ENCODE measurements at places on chromosomes 5 and 9.

DNA sequence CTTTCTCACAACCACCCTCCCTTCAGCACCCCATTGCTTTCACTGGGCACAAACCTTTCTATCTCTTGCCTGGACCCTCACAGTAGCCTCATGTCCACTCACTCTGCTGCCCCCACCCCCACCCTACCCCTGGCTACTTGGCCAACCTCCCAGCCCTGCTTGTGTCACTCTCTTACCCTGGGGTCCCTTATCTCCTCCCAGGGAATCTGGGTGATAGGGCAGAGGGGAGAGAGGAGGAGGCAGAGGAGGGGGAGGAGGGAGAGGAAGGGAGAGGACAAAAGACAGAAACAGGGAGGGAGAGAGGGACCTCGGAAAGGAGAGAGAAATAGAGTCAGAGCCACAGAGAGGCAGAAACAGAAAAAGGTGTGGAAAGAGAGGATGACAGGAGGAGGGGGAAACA lies 25.0 kb upstream of the KIF12 start:
- no peak for DNase-seq

- DNase-seq: no peak
These were observed 155.6 kb upstream of the PANK3 start for GRCh38 chr5:168734620-168735300.

DNA sequence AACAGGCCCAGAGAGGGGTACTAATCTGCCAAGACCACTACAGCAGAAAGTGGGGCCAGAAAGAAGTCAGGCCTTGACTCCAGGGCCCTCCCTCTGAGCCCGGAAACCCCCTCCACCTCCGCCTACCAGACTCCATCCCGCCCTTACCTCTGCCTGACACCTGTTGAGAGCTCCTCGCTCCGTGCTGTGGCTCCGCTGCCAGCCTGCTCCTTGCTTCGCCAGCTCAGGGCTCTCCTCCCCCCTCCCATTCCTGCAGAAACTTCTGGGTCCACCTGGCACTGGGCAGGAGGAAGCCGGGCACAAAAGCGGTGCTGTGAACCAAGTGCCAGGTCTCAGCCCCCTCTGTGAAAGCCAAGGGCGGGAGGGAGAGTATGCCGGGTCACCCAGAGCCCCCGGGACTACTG lies 6.4 kb upstream of the ST6GALNAC6 start:
- DNase-seq: no peak

DNA sequence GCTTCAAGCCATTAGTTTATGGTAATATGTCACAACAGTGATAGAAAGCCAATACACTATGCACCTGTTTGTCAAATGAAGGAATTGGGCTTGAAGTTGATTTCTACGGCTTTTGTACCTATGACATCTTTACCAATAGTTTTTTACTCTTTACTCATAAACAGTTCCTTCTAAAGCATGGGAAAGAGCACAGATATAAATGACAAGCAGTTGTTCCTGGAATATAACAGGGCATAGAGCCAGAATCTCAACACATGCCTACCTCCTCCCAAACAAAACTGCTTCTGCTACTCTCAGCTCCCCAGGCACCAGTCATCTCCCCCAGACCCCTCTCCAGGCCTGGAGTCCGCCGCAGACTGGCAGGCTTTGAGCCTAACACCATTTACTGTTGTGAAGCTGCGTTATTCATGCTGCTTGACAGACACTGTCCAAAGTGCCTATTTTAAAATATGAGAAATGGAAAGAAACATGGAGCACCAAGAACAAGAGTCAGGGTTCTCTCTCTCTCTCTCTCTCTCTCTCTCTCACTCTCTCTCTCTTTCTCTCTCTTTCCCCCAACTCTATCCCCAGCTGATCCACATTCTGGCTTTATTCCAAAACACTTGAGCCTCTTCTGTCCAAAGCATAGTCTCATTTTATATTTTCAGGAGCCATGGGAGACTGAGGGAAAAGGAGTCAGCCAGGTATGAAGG lies 111.6 kb downstream of the ADRB2 start:
- DNase-seq: no peak

DNA sequence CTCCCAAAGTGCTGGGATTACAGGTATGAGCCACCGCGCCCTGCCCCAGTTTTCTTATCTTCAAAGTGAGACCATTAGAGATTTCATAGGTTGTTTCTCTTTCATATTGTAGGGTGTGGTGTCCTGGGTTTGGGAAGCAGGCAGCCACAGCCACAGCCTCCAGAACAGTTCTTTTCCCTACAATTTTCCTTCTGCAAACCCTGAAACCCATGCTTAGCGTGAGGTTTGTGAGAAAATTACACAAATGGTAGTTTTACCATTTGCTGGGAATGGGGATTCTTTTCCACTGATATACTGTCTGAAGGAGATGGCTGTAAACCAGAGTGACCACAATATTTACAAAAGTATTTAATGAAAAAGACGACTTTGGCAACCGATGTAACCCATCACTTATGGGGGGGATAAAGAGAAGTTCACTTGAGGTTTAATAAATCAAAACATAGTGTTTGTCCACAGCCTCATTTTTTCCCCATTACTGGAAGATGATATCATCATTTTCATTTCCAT lies 26.7 kb upstream of the ECM2 start:
- peak; percentile 37 for DNase-seq

DNA sequence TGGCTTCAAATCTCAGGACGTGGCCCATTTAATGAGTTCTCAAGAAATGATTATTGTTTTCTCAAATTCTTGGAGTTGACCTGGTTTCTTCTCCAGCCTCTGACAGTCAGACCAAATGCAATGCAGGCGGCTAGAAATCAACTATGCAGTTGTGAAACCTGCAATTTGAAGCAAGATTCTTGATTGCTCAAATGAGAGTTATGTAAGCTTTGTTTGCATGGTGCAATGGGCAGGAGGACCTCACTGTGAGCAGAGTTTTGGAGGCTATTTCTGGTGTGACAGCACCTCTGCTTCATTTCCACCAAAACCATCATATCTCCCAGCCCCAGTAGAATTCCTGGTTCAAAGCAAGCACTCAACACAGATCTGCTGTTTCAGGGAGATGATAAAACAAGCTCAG lies 500.0 kb upstream of the KLF4 start:
- DNase-seq: no peak

DNA sequence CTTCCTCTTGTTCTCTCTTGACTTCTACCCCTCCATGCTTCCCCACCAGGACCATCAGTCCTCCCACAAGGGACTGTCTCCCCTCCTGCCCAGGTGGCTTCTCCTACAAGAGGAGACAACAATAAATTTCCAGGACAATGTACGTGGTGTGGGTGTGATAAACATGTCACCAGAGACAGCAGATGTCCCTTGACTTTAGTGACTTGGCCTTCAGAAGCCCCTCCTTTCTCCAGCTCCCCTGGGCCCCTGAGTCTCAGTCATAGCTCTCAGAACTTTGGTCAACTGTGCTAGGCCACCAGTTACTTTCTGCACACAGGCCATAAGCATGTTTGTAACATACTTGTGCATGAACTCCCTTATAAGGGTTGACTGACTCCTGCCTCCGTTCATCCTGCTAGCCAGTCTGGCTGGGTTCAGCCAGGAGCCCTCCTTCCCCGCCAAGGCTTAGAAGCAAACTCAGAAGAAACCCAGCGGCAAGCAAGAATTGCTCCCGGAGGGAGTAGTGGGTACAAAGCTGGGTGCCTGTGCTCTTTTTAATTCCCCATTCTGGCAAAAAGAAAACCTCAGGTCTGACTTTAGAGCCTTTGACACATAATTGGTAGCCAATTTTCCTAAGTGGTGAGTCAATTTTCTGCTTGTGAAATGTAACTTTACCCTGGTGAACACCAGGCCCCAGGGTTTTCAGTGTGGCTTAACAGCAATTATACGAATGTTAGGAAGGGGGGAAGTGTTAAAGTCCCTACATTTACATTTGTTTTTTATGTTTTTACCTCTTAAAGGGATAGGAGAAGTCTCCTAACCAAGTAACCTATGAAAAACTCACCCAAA lies 49.2 kb downstream of the EBF1 start:
- peak; percentile 67 for DNase-seq

DNA sequence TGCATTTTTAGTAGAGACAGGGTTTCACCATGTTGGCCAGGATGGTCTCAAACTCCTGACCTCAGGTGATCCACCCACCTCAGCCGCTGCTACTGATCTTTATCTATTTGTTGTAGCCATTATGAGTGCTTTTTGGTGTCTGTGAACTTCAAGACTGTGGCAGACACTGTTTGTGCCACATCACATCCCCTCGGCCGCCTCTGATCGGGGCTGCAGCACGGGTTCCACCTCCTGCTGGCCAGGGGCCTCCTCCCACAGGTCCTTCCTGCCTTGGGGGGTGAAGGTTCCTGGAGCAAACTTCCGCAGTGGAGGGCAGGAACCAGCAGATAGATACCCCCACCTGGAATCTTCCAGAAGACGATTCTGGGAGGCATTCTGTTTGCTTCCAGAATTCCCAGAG lies 98.5 kb downstream of the C9orf50 start:
- no peak for DNase-seq

- no peak for DNase-seq
These were observed 1104.8 kb upstream of the C9orf72 start for GRCh38 chr9:28678097-28678496.

DNA sequence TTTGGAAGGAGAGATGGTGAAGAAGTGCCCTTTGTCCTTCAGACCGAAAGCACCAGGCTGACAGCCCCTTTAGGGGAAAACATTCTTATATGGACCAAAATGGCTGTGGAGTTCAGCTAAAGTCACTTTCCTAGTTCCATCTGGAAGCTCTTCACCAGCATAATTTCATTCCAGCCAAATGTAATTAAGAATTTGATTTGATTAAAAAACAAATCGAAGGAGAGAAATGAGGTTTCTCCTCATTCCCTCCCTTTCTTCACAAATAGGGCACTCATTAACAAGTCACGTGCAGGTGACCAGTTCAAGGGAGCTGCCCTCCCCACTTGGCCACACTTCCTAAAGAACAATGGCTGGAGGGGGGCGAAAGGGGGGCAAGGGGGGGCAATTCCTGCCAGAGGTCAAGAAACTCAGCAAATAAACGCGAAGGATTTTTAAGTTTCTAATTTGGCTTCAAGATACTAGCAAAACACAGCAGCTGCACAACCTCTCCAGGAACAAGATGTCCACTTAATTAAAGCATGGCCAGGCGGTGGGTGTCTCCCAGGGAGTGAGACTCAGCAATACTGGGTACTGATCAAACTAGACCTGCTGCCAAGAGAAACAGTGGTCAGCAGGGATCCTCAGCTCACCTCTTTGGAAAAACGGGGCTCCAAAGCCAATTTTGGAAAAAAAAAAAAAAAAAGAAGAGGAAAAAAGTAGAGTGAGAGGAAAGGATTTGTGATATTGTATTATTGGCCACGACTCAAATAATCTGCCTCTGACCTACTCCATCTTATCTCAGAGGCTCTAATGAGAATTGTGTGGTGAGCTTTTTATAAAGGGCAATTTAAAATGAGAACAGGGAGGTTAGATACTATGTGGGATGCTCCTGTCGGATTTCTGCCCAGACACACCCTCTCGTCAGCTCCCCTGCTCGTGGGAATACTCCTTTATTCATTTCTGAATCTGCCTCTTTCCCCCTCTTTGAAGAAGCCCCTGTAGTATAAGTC lies 254.3 kb downstream of the ZSWIM6 start:
- no peak for DNase-seq

DNA sequence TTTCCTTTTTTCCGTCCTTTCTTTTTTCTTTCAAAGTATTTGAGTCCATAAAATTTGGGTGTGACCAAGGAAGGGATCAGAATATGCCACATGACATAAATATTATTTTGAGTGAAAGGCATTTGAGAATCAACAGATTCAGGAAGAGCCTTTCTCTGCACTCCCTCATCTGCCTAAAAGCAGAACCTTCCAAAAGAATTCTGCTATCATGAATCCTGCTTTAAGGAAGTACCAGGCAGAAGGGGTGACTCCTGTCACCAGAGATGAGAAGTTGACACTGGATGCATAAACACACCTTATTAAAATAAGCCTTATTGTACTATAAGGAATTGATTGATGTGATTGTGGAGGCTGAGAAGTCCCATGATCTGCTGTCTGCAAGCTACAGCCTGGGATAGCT lies 196.7 kb downstream of the SREK1 start:
- no peak for DNase-seq

GRCh38 chr5:152151940-152152339 lies 227.3 kb upstream of the GLRA1 start:
- DNase-seq: no peak

DNA sequence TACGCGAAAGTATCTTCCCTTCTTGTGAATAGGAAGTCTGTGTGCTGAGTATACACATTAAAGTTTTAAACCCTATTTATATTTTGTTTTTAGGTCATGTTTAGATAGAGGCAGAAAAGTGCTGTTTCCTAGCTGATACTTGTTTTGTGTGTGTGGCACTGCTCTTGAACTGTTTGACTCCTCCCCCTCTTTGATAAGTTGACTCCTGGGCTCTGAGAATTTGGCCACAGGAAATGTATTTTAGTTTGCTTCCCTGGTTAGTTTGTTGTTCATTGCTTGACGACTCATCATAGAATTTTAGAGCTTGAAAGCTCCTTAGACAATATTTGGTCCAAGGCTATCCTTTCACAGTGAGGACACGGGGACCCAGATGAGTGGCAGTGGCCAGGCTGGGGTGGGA lies 2.0 kb upstream of the CDC14B start:
- no peak for DNase-seq

- DNase-seq: no peak
These were observed 62.4 kb downstream of the ZNF354C start for GRCh38 chr5:179122411-179123108.

DNA sequence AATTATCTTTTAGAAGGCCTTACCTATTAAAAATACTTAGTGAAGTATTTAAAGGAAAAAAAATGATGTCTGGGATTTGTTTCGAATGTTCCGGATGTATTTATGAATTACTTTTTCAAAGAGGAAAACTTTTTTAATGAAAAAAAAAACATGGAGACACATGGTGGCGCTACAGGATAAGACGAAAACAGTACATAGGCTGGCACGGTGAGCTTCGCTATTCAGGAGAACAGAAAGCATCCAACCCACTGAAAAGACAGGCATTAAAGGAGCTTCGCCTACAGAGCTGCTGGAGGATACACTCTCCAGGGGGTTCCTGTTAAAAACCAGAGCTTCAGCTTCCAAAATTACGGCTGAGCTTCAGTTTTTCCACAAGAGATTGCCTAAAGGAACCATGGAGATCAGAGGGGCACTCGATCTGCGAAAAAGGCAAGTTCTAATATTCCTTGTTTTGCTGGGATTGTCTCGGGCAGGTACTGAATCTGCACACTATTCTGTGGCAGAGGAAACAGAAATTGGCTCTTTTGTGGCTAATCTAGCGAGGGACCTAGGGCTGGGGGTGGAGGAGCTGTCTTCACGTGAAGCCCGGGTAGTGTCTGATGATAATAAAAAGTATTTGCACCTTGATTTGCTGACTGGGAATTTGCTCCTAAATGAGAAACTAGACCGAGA lies at the start of gene PCDHB14:
TSS of gene PCDHB14 (plus strand) at position 232 of the 672 bp plus-strand sequence. CDS start at position 395, 163 bp downstream.
- DNase-seq: peak; percentile 74

DNA sequence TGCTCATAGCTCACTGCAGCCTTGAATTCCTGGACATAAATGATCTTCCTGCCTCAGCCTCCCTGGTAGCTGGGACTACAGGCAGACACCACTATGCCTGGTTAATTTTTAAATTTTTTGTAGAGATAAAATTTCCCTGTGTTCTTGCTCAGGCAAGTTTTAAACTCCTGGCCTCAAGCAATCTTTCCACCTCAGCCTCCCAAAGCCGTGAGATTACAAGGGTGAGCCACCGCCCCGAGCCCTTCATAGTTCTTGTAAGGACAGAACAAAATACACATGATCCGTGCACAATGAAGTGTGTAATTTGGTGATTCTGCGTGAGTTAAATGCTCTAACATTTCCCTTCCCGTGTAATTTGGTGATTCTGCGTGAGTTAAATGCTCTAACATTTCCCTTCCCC lies 27.7 kb upstream of the MYO10 start:
- DNase-seq: no peak

- no peak for DNase-seq
These were observed 35.1 kb upstream of the ADRB2 start for GRCh38 chr5:148791334-148791667.
